ENCODE measurements at places on chromosomes 16 and 17.
A peak's percentile ranks its signal among the peaks of the same experiment; 100 is the strongest.

DNA sequence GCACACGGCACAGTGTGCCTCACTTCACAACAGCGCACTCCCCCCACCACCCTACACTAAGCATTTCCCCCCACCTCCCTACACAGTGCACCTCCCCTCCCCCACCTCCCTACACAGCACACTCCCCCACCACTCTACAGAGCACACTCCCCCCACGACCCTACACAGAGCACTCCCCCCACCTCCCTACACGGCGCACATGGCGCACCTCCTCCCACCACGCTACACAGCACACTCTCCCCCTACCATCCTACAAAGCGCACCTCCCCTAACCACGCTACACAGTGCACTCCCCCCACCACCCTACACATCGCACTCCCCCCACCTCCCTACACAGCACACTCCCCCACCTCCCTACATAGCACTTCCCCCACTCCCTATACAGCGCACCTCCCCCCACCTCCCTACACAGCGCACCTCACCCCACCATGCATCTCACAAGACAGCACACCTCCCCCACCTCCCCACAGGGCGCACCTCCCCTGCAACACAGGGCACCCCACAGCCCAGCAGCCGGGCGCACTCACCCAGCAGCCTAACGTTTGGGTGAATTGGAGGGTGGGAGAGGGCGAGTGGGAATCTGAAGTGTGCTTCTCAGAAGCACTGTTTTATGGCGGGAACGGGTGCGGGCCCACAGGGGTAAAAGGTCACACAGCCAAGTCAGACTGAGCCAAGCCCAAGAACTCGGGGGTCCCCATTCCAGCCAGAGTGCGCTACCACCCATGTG lies 10.3 kb downstream of the KNOP1 start:
- DNase-seq, result no peak

DNA sequence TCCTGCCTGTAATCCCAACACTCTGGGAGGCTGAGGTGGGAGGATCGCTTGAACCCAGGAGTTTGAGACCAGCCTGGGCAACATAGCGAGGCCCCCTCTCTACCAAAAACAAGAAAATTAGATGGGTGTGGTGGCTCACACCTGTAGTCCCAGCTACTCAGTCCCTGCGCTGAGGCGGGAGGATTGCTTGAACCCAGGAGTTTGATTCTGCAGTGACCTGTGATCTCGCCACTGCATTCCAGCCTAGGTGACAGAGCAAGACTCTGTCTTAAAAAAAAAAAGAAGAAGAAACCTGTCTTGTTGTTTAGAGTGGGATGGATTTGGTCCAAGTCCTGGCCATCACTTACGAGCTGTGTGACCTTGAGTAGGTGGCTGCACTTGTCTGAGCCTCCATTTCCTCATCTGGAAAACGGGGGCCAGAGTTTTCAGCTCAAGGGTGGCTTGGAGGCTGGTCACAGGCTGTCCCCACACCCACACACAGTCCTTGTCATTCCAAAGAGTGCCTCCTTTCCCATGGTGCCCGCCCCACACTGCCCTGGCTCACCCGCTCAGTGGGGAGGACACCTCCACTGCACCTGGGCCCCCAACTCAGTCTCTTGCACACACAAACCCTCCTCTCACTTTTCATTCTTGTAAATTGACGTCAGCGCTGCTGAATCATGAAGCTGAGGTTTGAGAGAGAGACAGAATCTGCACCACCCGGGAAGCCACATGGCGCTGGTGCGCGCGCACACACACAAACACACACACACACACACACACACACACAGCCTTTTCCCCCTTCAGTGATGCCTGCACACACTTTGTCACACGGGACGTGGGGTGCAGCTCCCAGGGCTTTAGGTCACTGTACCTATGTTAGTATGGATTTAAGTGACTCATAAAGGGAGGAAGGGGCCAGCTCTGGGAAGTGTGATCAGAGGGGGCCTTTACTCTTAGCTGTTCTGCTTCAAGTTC lies 4.2 kb downstream of the SOCS1 start:
- no peak for DNase-seq

GRCh38 chr17:48055531-48056245 lies 7.5 kb downstream of the NFE2L1 start:
- no peak for DNase-seq

- peak; percentile 73 for DNase-seq
These were observed 7.5 kb downstream of the EPOP start for GRCh38 chr17:38667099-38667786.

DNA sequence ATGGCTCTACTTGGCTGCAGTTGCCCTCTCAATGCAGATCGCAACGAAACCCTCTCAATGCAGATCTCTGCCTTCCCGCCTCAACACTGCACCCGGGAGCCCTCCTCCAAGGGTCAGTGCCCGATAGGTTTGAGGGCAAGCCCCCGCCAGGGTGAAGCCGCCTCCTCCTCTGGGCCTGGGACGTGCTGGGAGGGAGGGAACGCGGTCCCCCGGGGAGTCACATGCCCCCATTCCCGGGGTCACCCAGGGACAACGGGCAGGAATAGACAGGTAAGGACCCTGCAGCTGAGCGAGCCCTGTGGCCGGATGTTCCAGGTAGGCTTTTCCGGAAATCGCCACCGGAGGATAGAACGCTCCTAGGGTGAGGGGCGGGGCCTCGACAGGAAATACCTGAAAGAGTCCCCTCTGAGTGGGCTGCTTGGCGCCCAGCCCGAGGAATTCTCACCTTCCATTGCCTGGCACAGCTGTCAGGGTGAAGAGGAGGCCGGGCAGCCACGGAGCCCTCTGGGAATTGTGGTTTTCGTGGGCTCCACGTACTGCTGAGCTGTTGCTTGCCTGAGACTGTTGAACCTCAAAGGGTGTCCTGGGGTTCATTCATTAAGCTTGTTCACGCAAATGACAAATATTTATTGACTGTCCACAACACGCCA lies 12.8 kb downstream of the ZNF174 start:
- DNase-seq, result no peak

- peak; percentile 64 for DNase-seq
These were observed 76.9 kb upstream of the CREBBP start for GRCh38 chr16:3957344-3957980.

- DNase-seq, result no peak
These were observed 2.8 kb upstream of the PYCR1 start for GRCh38 chr17:81939881-81940385.

DNA sequence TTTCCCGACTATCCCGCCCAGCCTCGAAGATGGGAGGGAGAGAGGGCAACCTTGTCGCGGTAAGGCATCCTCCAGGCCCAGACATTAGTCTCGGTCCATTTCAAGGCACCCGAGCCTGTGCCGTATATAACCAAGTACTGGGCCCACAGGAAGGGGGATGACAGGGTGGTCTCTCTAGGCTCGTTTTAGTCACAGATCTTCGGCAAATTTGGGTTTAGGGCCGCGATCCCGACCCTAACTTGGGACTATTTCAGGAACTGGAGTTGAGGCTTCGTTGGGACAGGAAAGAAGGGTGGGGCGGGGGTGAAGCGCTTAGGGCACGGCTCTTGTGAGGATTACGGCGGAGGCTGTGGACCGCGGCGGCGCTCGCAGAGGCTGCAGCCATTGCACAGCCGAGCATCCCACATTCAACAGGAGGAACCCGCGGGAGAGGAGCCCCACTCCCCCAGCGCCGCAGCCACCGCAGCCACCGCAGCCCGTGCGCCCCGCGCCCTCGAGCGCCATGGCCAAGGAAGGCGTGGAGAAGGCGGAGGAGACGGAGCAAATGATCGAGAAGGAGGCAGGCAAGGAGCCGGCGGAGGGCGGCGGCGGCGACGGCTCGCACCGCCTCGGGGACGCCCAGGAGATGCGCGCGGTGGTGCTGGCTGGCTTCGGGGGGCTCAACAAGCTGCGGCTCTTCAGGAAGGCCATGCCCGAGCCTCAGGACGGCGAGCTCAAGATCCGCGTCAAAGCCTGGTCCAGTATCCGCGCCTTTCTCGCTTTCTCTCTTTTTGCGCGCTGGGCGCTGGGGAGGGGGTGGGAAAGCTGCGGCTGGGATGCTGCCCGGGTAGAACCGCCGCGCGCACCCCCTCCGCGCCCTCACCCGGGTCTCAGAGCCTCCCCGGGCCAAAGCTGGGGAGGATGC lies at the start of gene VAT1L:
VAT1L (plus strand) TSS at position 384 of the 904 bp plus-strand sequence; CDS start at position 503, 119 bp downstream.
- DNase-seq, result peak; percentile 22

GRCh38 chr16:18931756-18932155 lies 5.5 kb upstream of the SMG1 start:
- DNase-seq, result no peak

- DNase-seq, result no peak
These were observed 27.6 kb upstream of the LGALS9 start for GRCh38 chr17:27603421-27603770.

DNA sequence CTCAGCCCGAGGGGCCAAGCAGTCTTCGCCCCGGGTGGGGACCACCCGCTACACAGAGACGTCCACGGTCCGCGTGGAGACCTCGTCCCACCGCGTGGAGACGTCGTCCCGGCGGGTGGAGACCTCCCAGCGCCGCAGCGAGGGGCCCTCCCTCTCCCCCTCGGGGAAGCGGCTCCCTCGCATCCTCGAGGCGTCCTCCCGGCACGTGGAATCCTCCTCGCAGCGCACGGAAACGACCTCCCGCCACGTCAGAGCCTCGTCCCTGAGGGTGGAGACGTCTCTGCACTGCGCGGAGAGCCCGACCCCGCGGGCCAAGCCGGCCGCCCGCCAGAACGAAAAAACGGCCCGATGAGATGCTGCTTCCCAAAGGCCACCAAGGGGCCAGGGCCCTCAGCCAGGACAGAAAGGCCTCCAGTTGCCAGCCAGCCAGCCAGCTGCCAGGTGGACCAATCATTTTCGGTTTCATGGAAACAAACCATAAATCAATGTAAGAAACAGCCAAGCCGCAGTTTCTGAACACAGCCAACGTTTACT lies 424 bp downstream of the C17orf100 start:
- DNase-seq, result peak; percentile 45

DNA sequence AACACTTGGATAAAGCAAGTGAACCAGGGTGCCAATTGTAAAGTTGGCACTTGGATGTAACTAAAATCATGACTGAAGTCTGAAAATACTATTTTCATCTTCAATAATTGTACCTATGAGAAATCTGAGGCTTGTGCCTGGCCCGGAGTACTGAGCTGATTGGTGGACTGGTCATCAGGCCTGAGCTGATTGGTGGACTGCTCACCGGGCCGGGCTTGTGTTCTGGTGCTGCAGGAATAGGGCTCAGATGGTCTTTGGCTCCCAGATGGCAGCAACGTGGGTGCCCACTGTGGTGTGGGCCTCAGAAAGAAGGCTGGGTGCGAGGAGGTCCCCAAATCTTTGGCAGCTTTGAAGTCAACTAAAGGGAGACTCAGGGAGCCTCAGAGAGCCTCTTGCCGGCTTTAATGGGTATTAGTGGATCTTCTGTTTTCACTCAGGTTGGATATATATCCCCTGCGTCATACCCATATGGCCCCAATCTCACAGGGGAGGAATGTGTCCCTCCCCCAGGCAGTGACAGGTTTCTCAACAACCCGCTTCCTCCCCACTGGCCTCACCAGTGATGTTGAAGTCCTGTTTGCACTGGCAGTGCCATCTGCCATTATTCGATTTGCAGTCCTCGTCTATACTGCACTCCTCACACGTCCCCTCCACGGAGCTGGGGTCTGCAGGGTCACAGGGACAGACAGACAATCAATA lies 4.7 kb downstream of the UMOD start:
- no peak for DNase-seq

DNA sequence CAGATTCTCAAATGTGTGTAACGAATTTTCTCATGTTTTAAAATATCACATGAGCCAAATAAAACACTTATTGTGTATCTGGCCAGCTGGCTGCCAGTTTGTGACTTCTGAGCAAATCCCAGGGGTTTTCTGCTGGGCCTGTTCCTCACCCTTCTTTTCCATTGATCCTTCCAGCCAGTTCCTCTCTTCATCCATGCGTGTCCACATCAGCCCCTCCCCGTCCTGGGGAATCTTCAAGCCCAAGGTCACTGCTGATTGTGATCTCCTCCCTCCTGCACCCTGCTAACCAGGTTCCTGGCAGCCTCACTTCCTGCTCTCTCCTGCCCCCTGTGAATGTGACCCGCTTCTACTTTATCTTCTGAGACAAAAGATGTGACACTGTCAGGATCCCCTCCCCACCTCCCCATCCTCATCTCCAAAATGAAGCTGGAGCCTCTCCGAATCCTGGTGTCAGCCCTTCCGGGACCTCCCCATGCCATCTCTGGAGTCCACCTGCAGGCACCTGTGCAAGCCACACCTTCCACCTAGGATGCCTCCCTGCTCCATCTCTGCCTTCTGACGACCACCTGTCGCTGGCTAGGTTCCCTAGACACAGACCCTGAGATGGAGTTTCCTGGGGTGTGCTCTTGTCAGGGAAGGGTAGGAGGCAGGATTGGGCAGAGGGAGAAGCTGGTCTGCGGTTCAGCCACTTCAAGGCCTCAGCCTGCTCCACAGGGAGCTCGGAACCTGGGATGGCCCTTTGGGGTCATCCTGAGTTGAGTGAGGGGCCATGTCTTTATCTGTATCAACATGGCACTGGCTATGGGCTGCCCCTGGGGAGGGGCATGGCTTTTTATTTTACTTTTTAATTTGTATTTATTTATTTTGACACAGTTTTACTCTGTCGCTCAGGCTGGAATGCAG lies 205.1 kb downstream of the KATNIP start:
- no peak for DNase-seq

DNA sequence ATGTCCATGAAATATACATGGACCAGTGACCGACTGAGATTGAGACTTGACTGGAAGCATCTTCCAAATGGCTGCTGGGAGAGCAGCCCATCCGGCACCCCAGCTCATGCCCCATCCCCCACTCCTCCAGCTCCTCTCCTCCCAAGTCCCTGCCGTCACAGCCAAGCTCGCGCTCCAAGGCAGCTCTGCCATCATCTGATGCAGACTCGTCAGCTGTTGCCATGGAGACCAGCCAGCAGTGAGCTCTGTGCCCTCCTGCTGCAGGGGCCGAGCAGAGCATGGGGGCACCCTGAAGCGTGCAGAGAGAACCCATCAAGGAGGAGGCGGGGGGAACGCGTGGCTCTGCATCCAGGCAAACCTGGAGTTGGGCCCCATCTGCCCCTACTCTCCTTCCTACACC lies 74.5 kb upstream of the TNRC6C start:
- peak; percentile 58 for DNase-seq

DNA sequence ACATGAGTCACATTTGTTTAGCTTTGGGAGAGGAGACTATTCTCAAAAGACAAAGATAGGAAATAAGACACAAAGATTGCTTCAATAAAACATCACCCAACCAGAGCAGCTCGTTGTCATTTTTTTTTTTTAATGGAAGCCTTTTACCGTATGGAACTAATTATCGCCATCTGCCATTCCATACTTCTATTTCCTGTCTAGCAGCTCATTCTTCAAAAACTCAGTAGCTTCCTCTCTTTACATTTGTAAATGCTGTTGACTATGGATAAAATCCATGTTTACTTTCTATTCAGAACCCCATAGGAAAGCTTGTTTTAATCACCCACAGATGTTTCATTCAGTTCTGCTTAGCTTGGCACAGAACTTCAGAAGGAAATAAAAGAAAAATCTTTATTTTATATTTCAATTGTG lies 110.0 kb upstream of the PSMD7 start:
- DNase-seq, result peak; percentile 80
